RWPE1 (cell line): ENCODE measurements at places on chromosomes 3 and 15.

GRCh38 chr3:134600206-134600605 lies 50.6 kb downstream of the KY start:
- DNase-seq: no peak

- no peak for DNase-seq
These were observed 73.8 kb downstream of the MB21D2 start for GRCh38 chr3:192843723-192844485.

DNA sequence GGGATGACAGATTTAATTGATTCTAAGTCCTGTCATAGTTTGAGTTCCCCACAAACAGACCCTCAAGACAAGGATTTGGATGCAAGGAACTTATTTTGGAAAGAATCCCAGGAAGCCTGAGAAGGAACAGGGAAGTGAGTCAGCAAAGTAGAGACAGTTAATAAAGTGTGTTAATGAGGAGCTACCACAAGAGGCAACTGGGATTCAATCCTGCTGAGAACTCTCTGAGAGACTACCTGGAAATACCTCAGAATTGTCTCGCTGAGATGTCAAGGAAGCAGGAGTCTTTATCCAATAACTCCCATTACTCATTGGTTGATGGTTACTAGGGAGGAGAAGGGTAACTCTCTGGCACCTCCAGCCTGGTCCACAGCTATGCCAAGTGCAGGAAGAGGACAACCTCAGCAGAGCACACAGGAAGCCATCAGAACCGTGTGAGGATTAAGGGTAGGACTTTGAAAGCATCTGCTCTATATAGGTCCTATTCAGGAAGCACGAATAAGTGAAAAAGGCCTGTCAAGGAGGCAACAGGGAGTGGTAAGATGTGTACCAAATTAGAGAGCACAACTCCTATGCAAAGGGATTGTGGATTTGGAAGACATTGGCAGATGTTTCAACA lies 311.1 kb upstream of the KCNH8 start:
- no peak for DNase-seq

- no peak for DNase-seq
These were observed 89.9 kb downstream of the RASA2 start for GRCh38 chr3:141576744-141577052.

- no peak for DNase-seq
These were observed 85.0 kb upstream of the DPH6 start for GRCh38 chr15:35630985-35631384.

DNA sequence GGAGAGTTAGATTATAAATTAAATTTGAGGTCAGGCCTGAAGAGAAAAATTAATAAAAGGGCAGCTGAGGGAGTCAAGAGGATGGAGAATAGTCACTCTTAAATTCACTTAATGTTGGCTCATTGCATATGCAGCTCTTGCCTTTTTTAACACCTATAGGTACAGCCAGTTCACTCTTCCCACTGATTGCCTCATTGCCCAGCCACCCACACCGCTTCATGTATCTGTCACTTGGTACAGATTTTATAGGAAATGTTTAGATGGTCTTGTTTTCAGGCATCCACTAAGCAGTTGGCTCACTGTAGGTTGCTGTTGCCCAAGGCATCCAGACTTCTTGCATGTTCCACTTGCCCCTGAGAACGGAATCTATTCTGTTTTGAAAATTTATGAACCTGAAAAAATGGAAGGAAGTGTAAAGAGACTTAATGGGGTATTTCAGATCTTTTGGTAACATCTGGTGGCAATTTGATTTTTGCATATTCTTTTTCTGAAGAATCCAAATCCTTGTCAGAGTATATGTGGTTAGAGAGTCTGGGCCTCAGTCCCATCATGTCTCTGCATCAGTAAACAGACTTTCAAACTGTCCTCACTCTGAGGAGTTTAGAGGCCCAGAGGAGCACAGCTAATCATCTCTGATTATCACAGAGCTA lies 151.9 kb downstream of the RBPMS2 start:
- no peak for DNase-seq

DNA sequence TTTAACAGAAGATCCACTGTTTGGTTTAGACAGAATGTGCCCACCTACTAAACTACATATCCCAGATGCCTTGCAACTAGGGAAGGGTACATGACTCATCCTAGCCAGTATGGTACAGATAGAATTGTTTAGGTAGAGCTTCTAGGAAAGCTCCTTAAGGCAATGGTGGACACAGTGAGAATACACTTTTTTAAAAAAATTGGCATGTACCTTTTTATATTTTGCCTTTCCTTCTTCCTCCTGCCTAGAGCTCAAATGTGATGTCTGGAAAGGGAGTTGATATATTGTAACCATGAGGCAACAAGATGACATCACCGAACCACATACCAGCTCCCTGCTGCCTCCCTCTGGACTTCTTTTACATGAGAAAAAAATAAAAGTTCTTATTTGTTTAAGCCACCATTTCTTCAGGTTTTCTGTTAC lies 14.4 kb upstream of the C3orf80 start:
- DNase-seq: peak; percentile 30

DNA sequence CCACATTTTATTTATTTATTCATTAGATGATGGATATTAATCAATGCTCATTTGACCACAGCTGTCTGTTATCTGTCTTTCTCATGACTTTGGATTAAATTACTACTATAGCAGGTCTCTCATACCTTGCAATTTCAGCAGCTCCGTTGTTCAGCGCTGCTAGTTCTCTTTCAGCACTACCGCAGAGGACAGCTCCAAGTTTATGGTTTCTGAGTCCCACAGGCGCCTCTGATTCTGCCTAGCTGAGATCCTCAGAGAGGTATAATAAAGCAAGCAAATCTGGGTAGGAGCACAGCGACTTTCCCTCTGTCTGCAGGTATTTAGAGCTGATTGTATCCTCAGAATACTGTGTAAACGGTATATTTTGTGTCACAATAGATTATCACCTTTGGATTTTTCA lies 204.9 kb downstream of the CNTN4 start:
- DNase-seq: no peak

DNA sequence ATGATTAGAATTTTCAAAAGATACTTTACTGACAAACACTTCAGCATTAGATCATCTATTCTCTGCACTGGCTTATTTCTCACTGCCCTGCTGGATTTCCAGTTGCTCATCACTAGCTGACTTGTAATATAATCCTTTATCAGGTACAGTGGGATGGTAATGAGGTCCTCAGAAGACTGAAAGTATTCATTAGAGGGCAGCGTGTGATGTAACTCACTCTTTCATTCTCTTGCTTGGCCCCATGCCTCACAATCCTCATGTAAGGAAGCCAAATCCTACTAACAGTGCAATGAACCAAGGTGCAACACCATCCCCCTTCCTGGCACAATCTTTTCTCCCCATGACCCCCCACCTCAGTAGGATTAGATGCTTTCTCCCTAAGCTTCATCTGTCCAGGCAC lies 289.9 kb downstream of the CTNNB1 start:
- DNase-seq: no peak

- no peak for DNase-seq
These were observed 29.9 kb downstream of the ACP3 start for GRCh38 chr3:132346841-132347736.

DNA sequence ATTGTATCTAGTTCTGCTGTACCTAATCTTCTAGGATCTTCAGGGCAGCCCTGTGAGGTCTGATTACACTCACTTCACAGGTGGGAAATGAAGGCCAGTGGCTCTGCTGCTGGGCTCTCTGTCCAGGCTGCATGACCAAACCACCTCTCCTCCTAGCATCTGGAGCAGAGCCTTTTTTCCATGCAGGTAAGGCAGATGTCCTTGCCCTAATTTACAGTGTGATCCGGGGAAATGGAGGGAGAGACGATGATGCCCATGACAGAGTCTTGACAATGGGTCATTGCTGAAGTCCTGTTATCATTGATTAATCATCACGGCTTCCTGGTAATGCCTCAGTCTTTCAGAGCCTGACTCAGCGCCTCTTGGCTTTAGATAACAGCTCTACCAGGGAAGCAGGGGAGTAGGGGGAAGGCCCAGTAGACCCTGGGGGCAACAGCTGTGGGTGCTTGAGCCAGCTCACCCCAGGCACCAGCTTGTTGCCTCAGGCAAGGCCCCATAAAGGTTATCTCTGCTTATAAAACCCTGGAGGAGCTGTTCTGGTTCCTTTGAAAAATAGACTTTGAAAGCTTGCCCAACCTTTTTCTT lies 153.4 kb downstream of the GABRG3 start:
- DNase-seq: no peak

GRCh38 chr3:25973122-25973521 lies 183.2 kb downstream of the OXSM start:
- DNase-seq: no peak

DNA sequence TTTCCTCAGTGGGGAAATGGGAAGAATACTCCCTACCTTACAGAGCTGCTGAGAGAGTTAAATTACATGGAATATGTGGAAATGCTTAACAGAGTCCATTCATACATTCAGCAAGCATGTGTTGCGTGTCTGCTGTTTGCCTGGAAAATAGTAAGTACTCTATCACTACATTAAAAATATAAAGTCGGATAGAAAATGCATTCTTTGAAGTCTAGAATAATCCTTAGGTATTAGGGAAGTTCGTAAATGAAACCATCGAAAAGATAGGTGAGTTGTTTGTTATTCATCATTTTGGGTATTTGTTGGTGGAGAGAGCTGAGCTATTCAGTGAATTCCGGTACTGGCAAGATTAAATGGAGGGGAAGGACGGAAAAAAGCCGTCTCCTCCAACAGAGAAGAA lies 200.1 kb downstream of the OPA1 start:
- no peak for DNase-seq

GRCh38 chr3:27560484-27561056 lies 76.4 kb upstream of the SLC4A7 start:
- no peak for DNase-seq

DNA sequence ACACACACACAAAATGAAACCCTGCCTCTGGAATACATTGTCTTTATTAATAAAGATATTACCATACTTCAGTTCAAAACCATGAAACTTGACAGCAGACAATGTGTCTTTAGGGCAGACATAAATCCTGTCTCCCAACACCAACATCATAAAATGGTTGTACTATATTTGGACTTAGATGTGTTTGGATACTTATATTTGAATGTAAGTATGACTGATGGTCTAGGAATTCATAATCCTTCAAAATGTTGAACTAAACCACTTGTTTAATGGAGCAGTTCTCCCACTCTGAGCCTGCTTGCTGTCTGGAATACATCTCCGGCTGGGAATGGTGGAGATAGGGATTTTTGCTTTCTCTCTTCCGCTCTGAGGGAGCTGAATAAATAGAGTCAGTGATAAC lies 10.6 kb downstream of the FBN1 start:
- DNase-seq: no peak

DNA sequence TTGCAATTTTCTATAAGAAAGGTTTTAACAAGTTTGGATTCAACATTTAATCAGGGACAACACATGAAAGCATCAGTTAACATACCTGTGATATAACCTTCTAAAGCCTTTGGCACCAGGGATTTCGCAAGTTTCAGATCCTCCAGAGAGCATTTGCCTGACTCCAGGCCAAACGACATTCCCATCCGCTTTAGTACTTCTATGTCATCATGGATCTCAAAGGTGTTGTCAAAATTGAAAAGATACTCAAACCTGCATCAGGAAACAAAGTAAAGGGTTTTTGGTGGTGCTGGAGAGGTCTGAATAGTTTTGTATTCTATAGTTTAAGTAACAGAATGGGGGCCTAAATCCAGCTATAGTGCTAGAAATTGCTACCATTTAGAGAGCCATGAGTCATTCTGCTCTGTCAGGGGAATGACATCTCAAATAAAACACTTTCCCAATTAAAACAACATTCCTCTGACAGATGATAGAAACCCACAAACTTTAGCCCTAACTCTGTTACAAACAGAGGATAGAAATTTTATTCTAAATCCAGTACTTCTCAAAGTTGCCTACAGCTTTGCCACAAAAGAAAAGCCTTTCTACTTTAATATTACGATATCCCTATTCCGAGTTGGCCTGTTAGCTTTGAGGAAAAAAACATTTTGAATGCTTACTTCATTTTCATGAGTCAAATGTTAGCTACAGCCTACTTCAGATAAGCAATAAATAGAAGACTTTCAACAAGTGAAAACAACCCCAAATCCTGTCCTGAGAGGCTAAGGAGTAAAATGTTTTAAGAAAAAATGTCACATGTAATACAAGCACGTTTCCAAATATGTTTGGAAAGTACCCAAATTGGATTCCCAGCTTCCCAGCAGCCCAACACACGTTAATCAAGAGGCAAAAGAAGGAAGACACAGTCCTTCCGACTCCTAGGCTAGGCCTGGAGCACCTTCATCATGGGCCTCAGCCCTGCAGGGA lies 83.4 kb downstream of the ATP1B3 start:
- DNase-seq: peak; percentile 82

GRCh38 chr15:96038650-96039049 lies 291.9 kb upstream of the NR2F2 start:
- no peak for DNase-seq

DNA sequence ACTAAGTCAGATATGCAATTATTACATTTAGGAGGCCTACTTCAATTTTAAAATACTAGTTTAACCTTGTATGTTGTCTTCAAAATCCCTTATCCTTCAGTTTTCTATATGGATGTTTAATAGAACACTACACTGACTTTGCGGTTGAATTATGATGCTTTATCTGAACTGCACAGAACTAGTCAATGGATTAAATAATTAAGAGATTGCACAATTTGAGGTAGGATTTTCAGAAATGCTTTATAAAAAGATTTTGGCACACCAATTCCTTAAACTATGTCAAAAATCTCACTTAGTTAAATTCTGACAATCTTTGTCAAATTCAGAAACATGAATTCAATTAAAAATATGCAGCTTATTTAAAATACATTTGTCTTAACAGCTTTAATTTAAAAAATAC lies 28.1 kb downstream of the ATOSA start:
- DNase-seq: no peak

GRCh38 chr3:38003371-38003816 lies 12.8 kb downstream of the VILL start:
- DNase-seq: no peak

DNA sequence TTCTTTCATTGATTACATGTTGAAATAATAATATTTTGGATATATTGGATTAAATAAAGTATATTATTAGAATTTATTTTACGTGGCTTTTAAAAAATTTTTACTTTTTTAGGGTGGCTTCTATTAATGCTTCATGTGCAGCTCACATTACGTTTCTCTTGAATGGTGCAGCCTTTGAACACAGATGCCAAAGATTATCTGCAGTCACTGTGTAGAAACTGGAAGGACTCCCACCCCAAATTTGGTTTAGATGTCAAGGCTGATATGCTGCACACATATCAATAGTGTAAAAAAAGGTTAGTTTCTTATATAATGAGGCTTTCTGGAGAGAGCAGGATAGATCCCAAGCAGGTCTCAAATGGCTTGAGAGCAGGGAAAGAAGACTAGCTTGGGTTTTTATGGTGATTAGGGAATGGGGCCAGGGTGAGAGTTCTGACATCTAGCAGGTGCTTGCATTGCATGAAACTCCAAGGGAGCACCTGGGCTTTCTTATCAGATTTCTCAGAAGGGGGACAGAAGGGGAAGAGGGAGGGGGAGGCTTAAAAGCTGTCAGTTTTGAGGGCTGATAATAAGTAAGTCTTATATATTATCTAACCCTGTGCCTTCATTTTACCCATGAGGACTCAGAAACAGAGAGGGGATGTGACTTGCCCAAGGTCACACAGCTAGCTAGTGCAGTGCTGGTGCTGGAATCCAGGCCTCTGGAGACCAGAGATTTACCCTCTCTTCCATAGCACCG lies 89.6 kb downstream of the CHST2 start:
- DNase-seq: no peak

- no peak for DNase-seq
These were observed 59.1 kb downstream of the IQSEC1 start for GRCh38 chr3:13013994-13014754.

GRCh38 chr3:32421185-32421584 lies 29.5 kb downstream of the CMTM7 start:
- no peak for DNase-seq

- peak; percentile 64 for DNase-seq
These were observed 26.2 kb downstream of the DRD3 start for GRCh38 chr3:114152519-114153151.
